Activated naive CD8-positive, alpha-beta T cell treated with anti-CD3 and anti-CD28 coated beads, Interleukin-2, amount 10 ng/mL, durations not matched to agents 7 days and 5 days (primary cell): ENCODE measurements at places on chromosomes 3 and 15. TPM values are rescaled to one million over a fixed set of nuclear protein-coding genes. Genes with fewer than 3 reads are reported as not detected.

The FILIP1L gene
- 2.0 TPM for total RNA-seq

The CACNA1D gene
- not detected for total RNA-seq

The CYP1A1 gene
- total RNA-seq, result 12.0 TPM

The SLC6A11 gene
- total RNA-seq, result not detected

The PDCD10 gene
- total RNA-seq, result 51.6 TPM

The KIF7 gene
- total RNA-seq, result 0.14 TPM

The TRAT1 gene
- 54.5 TPM for total RNA-seq

The HTR3D gene
- total RNA-seq, result not detected

The UBAP1L gene
- 7.2 TPM for total RNA-seq

The CIDEC gene
- not detected for total RNA-seq

The NMNAT3 gene
- 1.3 TPM for total RNA-seq

The CCDC54 gene
- total RNA-seq, result not detected

The ARHGAP31 gene
- total RNA-seq, result 1.6 TPM

The GOLGA8G gene
- total RNA-seq, result not detected

The LRRC34 gene
- 6.9 TPM for total RNA-seq

The ARNT2 gene
- total RNA-seq, result not detected

The FOXL2 gene
- not detected for total RNA-seq

The GPR27 gene
- total RNA-seq, result 0.28 TPM

The MCF2L2 gene
- 8.2 TPM for total RNA-seq

The GHRL gene
- total RNA-seq, result 0.53 TPM

The HCLS1 gene
- 316 TPM for total RNA-seq

The ZNF860 gene
- not detected for total RNA-seq

The APH1B gene
- total RNA-seq, result 17.9 TPM

The TRPM1 gene
- not detected for total RNA-seq

The RHCG gene
- not detected for total RNA-seq

The SAXO2 gene
- total RNA-seq, result 1.3 TPM

The SLC9C1 gene
- not detected for total RNA-seq

The ZNF710 gene
- total RNA-seq, result 15.4 TPM

The ULK4 gene
- 18.6 TPM for total RNA-seq

The ALAS1 gene
- total RNA-seq, result 50.1 TPM

The SOX14 gene
- not detected for total RNA-seq

The ECE2 gene
- not detected for total RNA-seq

The ACOX2 gene
- total RNA-seq, result not detected

The CHDH gene
- 0.17 TPM for total RNA-seq

The DOCK3 gene
- total RNA-seq, result 3.4 TPM

The RTP3 gene
- not detected for total RNA-seq

The GNAT1 gene
- total RNA-seq, result not detected

The C2CD4A gene
- total RNA-seq, result not detected

The CLN6 gene
- 38.4 TPM for total RNA-seq

The RBP2 gene
- not detected for total RNA-seq

The CP gene
- not detected for total RNA-seq

The PRR20G gene
- total RNA-seq, result not detected

The MCTP2 gene
- total RNA-seq, result 26.1 TPM

The ANP32A gene
- 174 TPM for total RNA-seq

The SEMA6D gene
- not detected for total RNA-seq

The CCPG1 gene
- 16.0 TPM for total RNA-seq

The IGDCC3 gene
- total RNA-seq, result not detected

The ZPLD1 gene
- not detected for total RNA-seq

The CHRM5 gene
- not detected for total RNA-seq

The SYNPR gene
- not detected for total RNA-seq

The RLBP1 gene
- total RNA-seq, result not detected

The TM4SF4 gene
- total RNA-seq, result not detected

The TICRR gene
- 20.6 TPM for total RNA-seq

The LXN gene
- 8.7 TPM for total RNA-seq

The FBLN2 gene
- 2.6 TPM for total RNA-seq

The TNFSF10 gene
- 151 TPM for total RNA-seq

The CCDC39 gene
- not detected for total RNA-seq

The TTLL13 gene
- 0.47 TPM for total RNA-seq
